ENCODE measurements at places on chromosomes 1 and 21. TPM values are rescaled to one million over a fixed set of nuclear protein-coding genes. Genes with fewer than 3 reads are reported as not detected.

The SIPA1L2 gene
- total RNA-seq, result 11.9 TPM

The ERG gene
- not detected for total RNA-seq

The LIPI gene
- total RNA-seq, result not detected

The MMP23B gene
- total RNA-seq, result 1.1 TPM

The TFF2 gene
- total RNA-seq, result not detected

The TFB2M gene
- 13.3 TPM for total RNA-seq

The HES2 gene
- total RNA-seq, result not detected

The SPRR2B gene
- not detected for total RNA-seq

The SLAMF9 gene
- total RNA-seq, result 0.28 TPM

The ADAM30 gene
- not detected for total RNA-seq

The GPR37L1 gene
- total RNA-seq, result not detected

The DNASE2B gene
- total RNA-seq, result not detected

The L1TD1 gene
- not detected for total RNA-seq

The OR10J1 gene
- total RNA-seq, result not detected

The CENPS gene
- 11.4 TPM for total RNA-seq

The PLA2G4A gene
- 4.4 TPM for total RNA-seq

The DYNLT5 gene
- 0.18 TPM for total RNA-seq

The RAB7B gene
- total RNA-seq, result 9.1 TPM

The KCNJ6 gene
- total RNA-seq, result under 0.01 TPM

The SYTL1 gene
- 0.18 TPM for total RNA-seq

The TBX15 gene
- total RNA-seq, result not detected

The HAPLN2 gene
- not detected for total RNA-seq

The CACNA1S gene
- total RNA-seq, result not detected

The TSPAN1 gene
- total RNA-seq, result 0.18 TPM

The OR2G6 gene
- not detected for total RNA-seq

The MMEL1 gene
- total RNA-seq, result under 0.01 TPM

Data from IMR-90 (cell line).